WTC11 (cell line): ENCODE measurements at places on chromosomes 16 and 17. TPM values are rescaled to one million over a fixed set of nuclear protein-coding genes. Genes with fewer than 3 reads are reported as not detected.

DNA sequence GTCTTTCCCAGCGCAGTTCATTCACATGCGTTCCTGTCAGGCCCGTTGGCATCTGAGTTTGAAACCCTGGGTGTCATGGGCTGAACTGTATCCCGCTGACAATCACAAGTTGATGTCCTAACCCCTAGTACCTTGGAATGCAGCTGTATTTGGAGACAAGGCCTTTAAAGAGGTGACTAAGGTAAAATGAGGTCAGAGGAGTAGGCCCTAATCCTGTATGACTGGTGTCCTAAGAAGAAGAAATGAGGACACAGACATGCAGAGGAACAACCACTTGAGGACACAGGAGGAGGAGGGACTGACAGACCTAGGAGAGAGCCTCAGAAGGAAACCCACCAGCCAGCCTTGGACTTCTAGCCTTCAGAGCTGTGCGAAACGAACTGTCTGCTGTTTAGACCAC is 33.1 kb downstream of the TRPV2 start:
- peaks cover 17% of the 10 kb centered on the region for H3K4me1 ChIP-seq
- peak overlapping the region; percentile 23 for H3K27ac ChIP-seq
- H3K4me3 ChIP-seq = no peak overlapping the region
- peaks cover 30% of the 10 kb centered on the region for H3K36me3 ChIP-seq
- no peaks in the 10 kb centered on the region for H3K27me3 ChIP-seq
- DNase-seq = no peak

DNA sequence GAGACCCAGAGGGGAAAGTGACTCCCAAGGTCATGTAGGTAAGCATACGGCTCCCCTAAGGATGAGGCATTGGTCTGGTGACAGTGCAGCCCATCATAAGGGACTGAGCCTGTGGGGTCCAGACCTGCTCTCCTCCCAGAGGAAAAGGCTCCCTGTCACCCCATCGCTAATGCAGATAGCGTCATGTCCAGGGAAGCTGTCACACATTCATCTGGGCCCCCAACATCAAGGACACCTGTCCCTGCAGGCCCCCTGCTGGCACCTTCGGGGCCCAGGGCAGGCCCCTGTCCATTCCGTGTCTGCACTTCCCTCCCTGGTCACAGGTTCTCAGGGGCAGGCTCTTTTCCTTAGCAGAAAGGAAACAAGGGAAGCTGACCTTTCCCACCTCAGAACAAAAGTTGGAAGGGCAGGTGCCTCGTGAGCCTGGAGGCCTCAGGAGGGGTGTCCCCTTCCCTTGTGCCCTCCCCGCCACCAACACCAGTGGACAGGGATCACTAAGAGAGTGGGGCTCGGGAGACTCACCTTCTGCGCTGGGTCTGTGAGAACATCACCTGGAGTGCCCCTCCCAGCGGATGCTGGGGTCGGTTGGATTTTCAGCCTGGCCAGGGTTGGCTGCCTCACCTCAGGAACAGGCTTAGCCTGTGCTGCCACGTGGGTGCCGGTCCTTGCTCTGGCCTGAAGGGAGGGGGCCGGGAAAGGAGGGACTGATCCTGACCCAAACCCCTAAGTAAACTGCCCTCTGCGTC is 17.3 kb upstream of the LASP1NB start:
- 0 out of 2 replicates have a peak overlapping the region, but pooled peaks have one; percentile 86 for H3K27ac ChIP-seq
- no peaks in the 10 kb centered on the region for H3K27me3 ChIP-seq
- H3K4me3 ChIP-seq = no peak overlapping the region
- peaks cover 17% of the 10 kb centered on the region for H3K36me3 ChIP-seq
- peak; percentile 13 for DNase-seq

GRCh38 chr17:73798111-73798748 is 154.0 kb upstream of the SDK2 start:
- H3K36me3 ChIP-seq = no peaks in the 10 kb centered on the region
- DNase-seq = no peak
- no peak overlapping the region for H3K27ac ChIP-seq
- H3K4me3 ChIP-seq = no peak overlapping the region
- peaks cover 22% of the 10 kb centered on the region for H3K27me3 ChIP-seq
- peaks cover 29% of the 10 kb centered on the region for H3K4me1 ChIP-seq

DNA sequence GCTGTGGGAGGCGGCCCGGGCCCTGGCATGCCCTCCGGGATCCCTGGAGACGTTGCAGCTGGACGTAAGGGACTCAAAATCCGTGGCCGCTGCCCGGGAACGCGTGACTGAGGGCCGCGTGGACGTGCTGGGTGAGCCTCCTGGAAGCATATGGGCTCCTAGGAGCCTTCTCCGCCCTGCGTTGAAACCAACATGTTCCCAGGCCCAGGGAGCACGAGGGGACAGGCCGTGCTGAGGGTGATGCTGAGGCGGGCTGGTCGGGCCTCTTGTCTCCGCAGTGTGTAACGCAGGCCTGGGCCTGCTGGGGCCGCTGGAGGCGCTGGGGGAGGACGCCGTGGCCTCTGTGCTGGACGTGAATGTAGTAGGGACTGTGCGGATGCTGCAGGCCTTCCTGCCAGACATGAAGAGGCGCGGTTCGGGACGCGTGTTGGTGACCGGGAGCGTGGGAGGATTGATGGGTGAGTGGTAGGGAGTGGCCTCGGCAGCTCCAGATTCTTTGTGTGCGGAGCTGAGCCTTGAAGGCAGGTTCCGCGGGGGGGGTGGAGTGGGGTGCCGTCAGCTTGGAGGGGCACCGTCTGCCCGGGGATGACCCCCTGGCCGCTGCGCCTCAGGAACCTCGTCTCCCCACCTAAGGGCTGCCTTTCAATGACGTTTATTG is 567 bp downstream of the HSD17B1 start:
- 0 out of 2 replicates have a peak overlapping the region, but pooled peaks have one; percentile 57 for H3K27ac ChIP-seq
- H3K4me1 ChIP-seq = peaks cover 20% of the 10 kb centered on the region
- no peaks in the 10 kb centered on the region for H3K36me3 ChIP-seq
- peak overlapping the region; percentile 85 for H3K4me3 ChIP-seq

- peaks cover 8% of the 10 kb centered on the region for H3K4me1 ChIP-seq
- peaks cover 48% of the 10 kb centered on the region for H3K36me3 ChIP-seq
- peaks cover under 1% of the 10 kb centered on the region; the same call in 1 of the 2 replicates for H3K27me3 ChIP-seq
- DNase-seq = no peak
- no peak overlapping the region for H3K27ac ChIP-seq
Observed at GRCh38 chr17:56908001-56908542, 5.8 kb downstream of the TRIM25 start.

GRCh38 chr16:52366983-52367382 is 180.0 kb downstream of the TOX3 start:
- no peak for DNase-seq
- no peak overlapping the region for H3K4me3 ChIP-seq
- H3K27ac ChIP-seq = no peak overlapping the region
- no peaks in the 10 kb centered on the region for H3K4me1 ChIP-seq
- no peaks in the 10 kb centered on the region for H3K36me3 ChIP-seq
- no peaks in the 10 kb centered on the region for H3K27me3 ChIP-seq

DNA sequence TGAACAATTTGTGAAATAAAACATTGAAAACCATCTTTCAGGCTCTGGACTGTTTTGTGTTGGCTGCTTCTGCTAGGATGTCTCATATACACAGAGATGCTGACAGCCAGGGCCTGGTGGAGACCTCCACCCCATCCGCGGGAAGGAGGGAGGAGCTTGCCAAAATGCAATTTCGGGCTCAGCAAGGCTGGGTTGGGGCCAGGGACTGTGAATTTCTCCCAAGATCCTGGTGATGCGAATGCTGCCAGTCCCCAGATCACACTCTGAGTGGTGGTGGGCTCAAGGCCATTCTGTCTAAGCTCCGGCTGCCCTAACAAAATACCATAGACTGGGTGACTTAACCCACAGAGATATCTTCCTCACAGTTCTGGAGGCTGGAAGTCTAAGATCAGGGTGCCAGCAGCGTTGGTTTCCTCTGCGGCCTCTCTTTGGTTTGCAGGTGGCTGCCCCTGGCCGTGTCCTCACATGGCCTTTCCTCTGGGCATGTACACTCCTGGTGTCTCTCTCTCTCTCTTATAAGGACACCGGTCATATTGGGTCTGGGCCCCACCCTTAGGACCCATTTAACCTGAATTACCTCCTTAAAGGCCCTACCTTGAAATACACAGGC is 89.8 kb downstream of the CRISPLD2 start:
- H3K4me1 ChIP-seq = no peaks in the 10 kb centered on the region
- H3K36me3 ChIP-seq = no peaks in the 10 kb centered on the region
- H3K27ac ChIP-seq = no peak overlapping the region
- no peak overlapping the region for H3K4me3 ChIP-seq

GRCh38 chr17:32936894-32937500 is 9.0 kb downstream of the TMEM98 start:
- H3K27me3 ChIP-seq = no peaks in the 10 kb centered on the region
- peak; percentile 92 for DNase-seq
- peak overlapping the region; percentile 93 for H3K27ac ChIP-seq
- peaks cover 22% of the 10 kb centered on the region for H3K4me1 ChIP-seq
- peaks cover 47% of the 10 kb centered on the region for H3K36me3 ChIP-seq

- DNase-seq = no peak
- H3K4me1 ChIP-seq = peaks cover 12% of the 10 kb centered on the region
- H3K27me3 ChIP-seq = peaks cover 49% of the 10 kb centered on the region
Observed at GRCh38 chr17:48427598-48427997, 2.4 kb downstream of the SKAP1 start.

GRCh38 chr17:43900858-43901754 is 6.2 kb downstream of the MPP2 start:
- no peak for DNase-seq
- H3K4me1 ChIP-seq = peaks cover 60% of the 10 kb centered on the region
- H3K4me3 ChIP-seq = peak overlapping the region; percentile 75
- peaks cover 39% of the 10 kb centered on the region for H3K27me3 ChIP-seq

- H3K4me1 ChIP-seq = peaks cover 4% of the 10 kb centered on the region; the same call in 1 of the 2 replicates
- H3K27me3 ChIP-seq = no peaks in the 10 kb centered on the region; the same call in 1 of the 2 replicates
- peak within 1 kb of the TSS; percentile 62 for H3K4me3 ChIP-seq
- peak; percentile 89 for DNase-seq
- H3K36me3 ChIP-seq = no peaks in the 10 kb centered on the region; the same call in 1 of the 2 replicates
- no peak within 1 kb of the TSS for H3K27ac ChIP-seq
Observed at GRCh38 chr17:1724351-1724868, at the start of gene WDR81. Gene WDR81 (plus strand): TSS chr17:1724704. CDS start chr17:1724960, 256 bp downstream.

DNA sequence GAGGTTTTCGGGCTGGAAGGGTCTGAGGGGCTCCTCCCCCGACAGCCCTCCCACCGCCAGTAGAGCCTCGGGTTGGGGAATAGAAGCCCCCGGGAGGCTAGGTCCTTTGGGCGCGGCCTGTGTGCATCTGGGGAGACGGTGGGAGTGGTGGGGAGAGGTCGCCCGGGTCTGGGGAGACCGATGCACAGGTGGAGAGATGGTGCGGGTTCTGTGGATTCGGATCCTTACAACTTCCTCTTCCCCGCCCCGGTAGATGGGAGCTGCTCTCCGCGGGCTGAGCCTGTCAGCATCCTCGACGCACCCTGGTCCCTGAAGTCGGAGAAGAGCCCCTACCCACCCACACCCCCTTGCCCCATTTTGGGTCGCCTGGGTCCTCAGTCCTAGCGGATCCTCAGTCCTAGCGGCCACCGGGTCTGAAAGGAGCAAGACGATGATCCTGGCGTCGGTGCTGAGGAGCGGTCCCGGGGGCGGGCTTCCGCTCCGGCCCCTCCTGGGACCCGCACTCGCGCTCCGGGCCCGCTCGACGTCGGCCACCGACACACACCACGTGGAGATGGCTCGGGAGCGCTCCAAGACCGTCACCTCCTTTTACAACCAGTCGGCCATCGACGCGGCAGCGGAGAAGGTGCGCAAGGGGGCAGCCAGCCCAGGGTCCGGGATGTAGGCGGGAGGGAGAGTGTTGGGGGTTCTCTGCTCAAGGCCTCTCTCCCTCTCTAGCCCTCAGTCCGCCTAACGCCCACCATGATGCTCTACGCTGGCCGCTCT is 790 bp downstream of the BCKDK start:
- no peak for DNase-seq
- H3K4me1 ChIP-seq = peaks cover 9% of the 10 kb centered on the region; the same call in 1 of the 2 replicates
- H3K36me3 ChIP-seq = peaks cover 30% of the 10 kb centered on the region
- no peak overlapping the region for H3K27ac ChIP-seq
- H3K4me3 ChIP-seq = peak overlapping the region; percentile 74
- no peaks in the 10 kb centered on the region for H3K27me3 ChIP-seq

DNA sequence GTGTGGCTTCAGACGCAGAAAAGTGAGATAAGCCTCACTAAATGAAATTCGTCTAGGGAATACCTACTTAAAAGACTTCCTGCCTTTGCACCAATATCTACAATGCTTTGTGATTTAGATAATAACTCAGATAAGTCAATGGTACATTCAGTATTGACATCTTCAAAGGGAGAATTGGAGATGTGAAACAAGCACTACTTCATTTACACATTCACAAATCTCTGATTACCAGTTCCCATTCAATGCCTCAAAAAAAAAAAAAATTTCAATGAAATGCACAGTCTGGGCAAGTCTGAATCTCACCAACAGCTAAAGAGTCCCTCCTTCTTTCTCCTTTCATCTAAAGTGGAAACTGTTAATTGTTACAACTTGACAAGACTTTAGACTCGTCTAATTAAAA is 3.7 kb downstream of the PHF12 start:
- peak overlapping the region; percentile 94 for H3K27ac ChIP-seq
- no peak for DNase-seq
- H3K4me3 ChIP-seq = peak overlapping the region; percentile 92
- no peaks in the 10 kb centered on the region for H3K27me3 ChIP-seq
- peaks cover 30% of the 10 kb centered on the region for H3K36me3 ChIP-seq

- DNase-seq = no peak
- peaks cover 6% of the 10 kb centered on the region; the same call in 1 of the 2 replicates for H3K36me3 ChIP-seq
- peaks cover 39% of the 10 kb centered on the region for H3K4me1 ChIP-seq
- no peaks in the 10 kb centered on the region for H3K27me3 ChIP-seq
- H3K4me3 ChIP-seq = no peak overlapping the region
Observed at GRCh38 chr17:27578718-27579085, 52.3 kb upstream of the LGALS9 start.

GRCh38 chr16:7443648-7444365 is 111.2 kb downstream of the RBFOX1 start:
- peaks cover 17% of the 10 kb centered on the region for H3K27me3 ChIP-seq
- H3K27ac ChIP-seq = no peak overlapping the region
- H3K4me3 ChIP-seq = no peak overlapping the region
- H3K4me1 ChIP-seq = no peaks in the 10 kb centered on the region
- peaks cover 74% of the 10 kb centered on the region for H3K36me3 ChIP-seq
- DNase-seq = no peak

Gene PPM1E
- total RNA-seq = 8.1 to 8.4 TPM (median 8.2 TPM) in 3 replicates

Gene SULT1A3
- total RNA-seq = 7.1 to 11.3 TPM (median 8.3 TPM) in 3 replicates
